Mammary epithelial cell (primary cell): ENCODE measurements at places on chromosomes 7 and 10. TPM values are rescaled to one million over a fixed set of nuclear protein-coding genes. Genes with fewer than 3 reads are reported as not detected.

Gene CPVL
- not detected in 2 replicates for total RNA-seq

Gene MOGAT3
- total RNA-seq, result not detected

Gene JAKMIP3
- 0.07 and 0.08 TPM in 2 replicates for total RNA-seq

Gene TMEM196
- total RNA-seq, result not detected in 2 replicates

Gene AKR1C2
- total RNA-seq, result 28.0 and 30.4 TPM in 2 replicates

Gene AKR1C3
- total RNA-seq, result 11.3 and 18.8 TPM in 2 replicates

Gene SFRP5
- not detected for total RNA-seq

Gene POLR2J2
- 12.1 and 13.2 TPM in 2 replicates for total RNA-seq

Gene PLEKHS1
- total RNA-seq, result not detected in 2 replicates

Gene DRGX
- total RNA-seq, result not detected

DNA sequence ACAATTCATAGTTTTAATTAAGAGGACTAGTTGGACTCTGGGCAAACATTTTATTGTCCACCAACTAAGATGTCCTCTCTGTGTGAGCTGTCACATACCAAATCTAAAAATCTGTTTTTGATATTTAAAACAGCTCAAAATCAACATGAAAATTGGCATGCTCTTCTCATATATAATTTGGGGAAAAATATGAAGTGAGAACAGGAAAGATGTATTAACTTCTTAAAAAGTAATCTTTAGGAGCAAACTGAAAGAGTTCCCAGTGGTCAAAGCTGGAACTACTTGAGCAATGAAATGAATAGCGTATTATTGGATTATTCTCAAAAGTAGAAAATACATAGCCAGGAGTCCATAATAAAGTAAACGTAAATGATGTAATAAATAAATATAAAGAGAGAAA lies 147.2 kb downstream of the DYNC1I1 start:
- DNase-seq, result no peak

- peak; percentile 93 for DNase-seq
Observed at GRCh38 chr7:55020466-55020871, 1.7 kb downstream of the EGFR start.

GRCh38 chr7:106415433-106415832 lies 130.7 kb upstream of the NAMPT start:
- DNase-seq, result no peak

- DNase-seq, result no peak
Observed at GRCh38 chr7:157951300-157952049, 614.7 kb downstream of the DNAJB6 start.

DNA sequence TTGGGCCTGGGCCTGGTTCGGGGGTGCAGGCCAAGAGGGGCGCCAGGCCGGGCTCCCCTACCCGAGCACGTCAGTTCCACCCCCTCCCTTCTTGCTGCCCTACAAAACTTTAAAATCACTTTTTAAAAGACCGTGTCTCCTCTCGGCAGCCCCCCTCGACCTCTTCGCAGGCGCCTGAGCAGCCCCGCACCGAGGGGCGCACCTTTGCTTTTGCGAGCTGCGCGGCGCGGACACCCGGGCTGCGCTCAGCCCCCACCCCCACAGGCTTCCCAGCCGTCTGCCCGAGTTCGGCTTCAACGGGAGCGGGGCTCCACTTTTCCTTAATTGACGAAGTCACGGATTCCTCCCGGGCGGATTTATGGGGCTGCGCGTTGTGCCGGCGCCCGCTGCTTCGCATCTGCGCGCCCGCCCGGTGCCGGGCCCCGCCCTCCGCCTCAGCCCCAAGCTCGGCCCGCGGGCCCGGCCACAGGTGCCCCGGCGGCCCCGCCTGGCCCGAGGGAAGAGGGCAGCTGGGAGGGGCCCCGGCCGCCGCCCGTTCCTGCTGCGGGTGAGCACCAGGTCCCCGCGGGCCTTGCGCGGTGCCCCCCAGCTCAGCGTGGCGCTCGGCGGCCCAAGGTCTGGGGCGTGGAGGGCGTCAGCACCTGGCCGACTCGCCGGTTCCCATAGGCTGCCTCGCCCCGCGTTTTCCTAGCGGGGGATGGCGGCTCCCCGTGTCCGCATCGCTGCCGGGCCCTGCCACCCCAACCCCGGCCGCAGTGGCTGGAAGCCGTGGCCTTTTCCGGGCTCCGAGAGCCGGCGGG lies 10.8 kb upstream of the MNX1 start:
- DNase-seq, result no peak

GRCh38 chr7:77657427-77658224 lies 38.6 kb upstream of the RSBN1L start:
- DNase-seq, result peak; percentile 24

GRCh38 chr10:44851881-44852280 lies 59.3 kb upstream of the TMEM72 start:
- DNase-seq, result no peak

DNA sequence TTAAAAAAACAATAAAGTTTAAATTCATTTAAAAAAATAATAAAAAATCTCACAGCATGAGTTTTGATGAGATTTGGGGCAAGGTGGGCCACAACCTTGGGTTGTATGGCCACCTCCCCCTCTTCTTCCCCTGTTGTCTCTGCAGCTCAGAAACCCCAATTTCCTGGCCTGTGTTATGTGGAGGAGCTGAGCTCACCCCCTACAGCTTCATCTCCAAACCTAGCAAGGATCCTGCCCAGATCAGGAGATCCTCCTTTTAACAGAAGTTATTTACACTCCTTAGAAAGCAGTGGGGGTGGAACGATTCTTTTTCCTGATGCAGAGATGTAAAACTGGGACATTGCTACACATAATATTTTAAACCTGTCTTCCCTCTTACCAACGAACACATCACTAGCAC lies 6.9 kb upstream of the SH2D4B start:
- no peak for DNase-seq

GRCh38 chr7:149229526-149229925 lies 9.9 kb upstream of the ZNF212 start:
- DNase-seq, result no peak

GRCh38 chr10:51031950-51032349 lies 42.3 kb upstream of the PRKG1 start:
- no peak for DNase-seq

GRCh38 chr10:8393531-8393930 lies 339.0 kb downstream of the GATA3 start:
- peak; percentile 41 for DNase-seq

DNA sequence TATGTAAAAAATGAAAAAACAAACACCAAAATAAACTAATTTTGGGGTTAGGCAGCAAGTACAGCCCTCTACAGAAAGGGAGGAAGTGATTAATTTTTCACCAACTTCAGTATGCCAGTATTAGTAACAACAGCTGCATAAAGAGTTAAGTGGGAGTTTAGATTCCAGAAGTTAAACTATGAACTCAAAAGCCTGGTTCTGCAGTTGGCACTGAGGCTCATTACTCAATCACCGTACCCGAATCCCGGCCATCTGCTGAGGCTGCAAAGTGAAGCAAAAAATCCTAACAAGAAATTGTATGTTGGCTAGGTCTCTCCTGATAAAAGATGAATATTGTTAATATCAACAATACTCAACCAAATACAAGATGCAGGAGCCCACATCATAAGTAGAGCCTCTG lies 4.0 kb downstream of the NUDT5 start:
- no peak for DNase-seq

DNA sequence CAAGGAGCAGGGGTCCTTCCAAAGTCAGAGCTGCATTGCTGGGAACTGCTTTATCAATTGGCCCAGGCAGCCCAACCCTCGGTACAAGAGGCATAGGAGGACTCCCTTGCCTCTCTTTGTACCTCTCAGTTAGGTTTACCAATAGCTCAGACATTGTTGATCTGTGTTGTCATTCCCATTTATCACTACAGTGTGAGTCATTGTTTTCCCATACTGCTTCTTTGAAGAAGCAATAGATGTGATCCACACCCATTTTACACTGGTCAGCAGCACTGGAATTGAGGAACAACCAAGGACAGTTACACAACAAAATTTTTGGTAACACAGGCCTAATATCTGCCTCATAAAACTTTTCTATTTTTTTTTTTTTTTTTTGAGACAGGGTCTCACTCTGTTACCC lies 307.2 kb downstream of the SNX13 start:
- peak; percentile 78 for DNase-seq
